Non-pigmented ciliary epithelial cell (primary cell): ENCODE measurements at places on chromosomes 5 and 9.

DNA sequence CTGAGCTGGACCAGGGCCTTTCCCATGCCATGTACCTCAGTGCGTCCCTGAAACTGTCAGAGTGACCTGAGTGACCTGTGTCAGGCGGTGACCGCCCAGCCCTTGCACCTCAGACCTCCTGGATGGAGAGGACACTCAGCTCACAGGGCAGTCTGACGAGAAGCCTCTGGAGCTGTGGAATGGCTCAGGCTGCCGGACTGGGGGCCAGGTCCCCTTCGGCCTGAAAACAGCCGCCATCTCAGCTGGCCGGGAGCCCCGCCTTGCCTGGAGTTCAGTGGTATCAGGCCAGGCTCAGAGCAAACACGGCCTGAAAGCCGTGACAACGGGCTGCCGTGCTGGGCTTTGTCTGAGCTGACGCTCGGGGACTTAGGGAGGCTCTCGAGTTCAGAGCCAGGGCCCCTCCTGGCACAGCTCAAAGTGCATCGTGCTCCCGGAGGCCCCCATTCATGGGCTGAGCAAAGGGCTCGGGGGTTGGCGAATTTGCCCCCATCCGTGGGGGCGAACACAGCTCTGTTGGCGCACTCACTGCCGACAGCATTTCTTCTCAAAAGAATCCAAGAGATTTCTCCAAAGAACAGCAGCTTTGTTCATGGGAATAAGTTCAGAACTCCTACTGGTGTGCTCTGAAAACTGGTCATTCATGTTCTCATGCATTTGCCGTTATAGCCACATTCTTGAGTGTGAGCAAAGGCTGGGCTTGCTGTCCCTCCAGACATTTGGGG is 8.4 kb upstream of the SLC9A3 start:
- no peak for DNase-seq

DNA sequence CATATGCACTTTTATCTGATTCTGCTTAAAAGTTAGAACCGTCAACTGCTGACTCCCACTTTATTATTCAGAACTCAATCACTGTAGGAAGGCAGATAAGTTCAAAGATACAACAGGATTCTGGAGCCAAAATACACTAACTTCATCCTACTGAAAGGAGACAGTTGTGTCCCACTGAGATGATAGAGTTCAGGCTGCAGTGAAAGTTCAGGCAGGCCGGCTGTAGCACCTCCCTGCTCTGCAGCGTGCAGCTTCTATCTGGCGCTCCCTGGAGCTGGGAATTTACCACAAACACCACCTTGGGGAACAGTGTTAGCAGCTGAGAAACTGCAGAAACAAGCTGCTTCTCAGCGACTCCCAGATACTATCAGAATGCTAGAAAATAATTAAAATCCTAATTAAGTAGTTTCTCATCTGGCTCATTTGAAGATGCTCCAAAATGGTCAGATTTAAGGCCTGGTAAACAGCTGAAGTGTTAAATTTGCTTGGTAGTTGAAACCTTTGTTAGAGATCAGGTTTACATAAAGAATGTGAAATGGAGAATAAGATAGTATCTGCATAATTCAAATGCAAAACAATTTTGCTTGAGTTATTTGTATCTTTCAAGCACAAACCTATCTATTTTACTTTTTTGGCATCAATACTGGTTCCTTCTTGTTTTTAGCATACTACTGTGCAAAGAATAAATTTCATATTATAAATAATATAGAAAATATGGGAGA is 52.3 kb upstream of the CNTLN start:
- peak; percentile 13 for DNase-seq

DNA sequence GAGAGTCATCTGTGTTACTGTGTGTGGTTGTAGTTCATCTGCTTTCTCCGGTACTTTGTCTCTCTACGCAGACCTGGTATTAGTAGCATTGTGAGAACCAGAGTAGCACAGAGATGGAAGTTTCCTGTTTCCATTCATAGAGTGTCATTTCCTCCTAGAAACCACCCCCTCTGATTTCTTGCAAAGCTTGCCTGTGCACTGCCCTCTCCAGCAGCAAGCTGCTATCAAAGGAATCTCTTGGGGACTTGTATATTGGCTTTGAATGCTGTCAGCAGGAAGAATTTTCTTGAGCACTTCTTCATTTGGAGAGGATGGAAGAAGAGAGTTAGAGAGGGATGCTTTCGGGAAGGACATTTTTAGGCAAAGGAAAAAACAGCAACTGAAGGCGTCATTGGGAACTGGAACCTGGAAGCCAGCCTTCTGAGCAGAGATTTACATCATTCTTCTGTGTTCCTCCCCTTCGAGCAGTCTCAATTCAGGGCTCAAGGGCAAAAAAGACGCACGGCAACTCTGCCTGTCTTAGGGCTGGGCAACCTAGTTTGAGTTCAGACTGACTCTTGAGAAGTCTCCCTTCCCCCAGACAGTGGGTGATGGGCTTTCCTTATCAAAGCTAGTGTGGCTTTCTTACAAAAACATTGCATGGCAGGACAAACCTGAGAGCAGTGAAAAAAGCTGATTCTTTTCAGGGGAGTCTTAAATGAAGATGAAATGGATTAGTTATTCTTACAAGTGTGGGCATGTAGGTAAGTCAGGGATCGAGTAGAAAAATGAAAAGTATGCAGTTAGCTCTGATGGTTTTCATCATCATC is 226.3 kb downstream of the AOPEP start:
- no peak for DNase-seq

GRCh38 chr5:138947780-138948179 is 72.6 kb upstream of the LRRTM2 start:
- DNase-seq, result no peak

GRCh38 chr5:179228341-179229121 is 116.7 kb downstream of the ADAMTS2 start:
- DNase-seq, result no peak

- DNase-seq, result no peak
Measured at GRCh38 chr9:82295181-82295580, 306.6 kb downstream of the SPATA31D1 start.
